ENCODE measurements at places on chromosomes 4 and X. TPM values are rescaled to one million over a fixed set of nuclear protein-coding genes. Genes with fewer than 3 reads are reported as not detected.

The DIPK2B gene
- not detected for total RNA-seq

- no peak for DNase-seq
Measured at GRCh38 chr4:14768449-14768848, 233.8 kb upstream of the CPEB2 start.

The MAGEA9B gene
- total RNA-seq = 0.17 TPM

DNA sequence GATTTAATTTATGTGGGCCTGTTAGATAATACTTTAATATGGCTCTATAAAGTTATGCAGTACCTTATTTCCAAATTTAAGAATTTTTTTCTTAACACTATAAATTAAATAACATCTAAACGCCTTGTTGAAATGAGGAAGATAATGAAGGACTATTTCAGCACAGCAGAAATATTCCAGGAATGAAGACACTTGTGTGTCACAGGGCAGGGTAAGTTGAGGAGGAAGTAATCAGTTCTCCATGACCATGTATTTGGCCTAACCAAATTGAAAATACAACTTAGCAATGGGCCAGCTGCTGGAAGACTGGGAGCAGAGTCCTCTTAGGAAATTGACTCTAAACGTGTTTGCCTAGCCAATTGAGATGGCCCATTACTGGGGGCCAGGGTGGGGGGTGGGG is 16.9 kb downstream of the CXCL3 start:
- no peak for DNase-seq

The ADH4 gene
- not detected for total RNA-seq

DNA sequence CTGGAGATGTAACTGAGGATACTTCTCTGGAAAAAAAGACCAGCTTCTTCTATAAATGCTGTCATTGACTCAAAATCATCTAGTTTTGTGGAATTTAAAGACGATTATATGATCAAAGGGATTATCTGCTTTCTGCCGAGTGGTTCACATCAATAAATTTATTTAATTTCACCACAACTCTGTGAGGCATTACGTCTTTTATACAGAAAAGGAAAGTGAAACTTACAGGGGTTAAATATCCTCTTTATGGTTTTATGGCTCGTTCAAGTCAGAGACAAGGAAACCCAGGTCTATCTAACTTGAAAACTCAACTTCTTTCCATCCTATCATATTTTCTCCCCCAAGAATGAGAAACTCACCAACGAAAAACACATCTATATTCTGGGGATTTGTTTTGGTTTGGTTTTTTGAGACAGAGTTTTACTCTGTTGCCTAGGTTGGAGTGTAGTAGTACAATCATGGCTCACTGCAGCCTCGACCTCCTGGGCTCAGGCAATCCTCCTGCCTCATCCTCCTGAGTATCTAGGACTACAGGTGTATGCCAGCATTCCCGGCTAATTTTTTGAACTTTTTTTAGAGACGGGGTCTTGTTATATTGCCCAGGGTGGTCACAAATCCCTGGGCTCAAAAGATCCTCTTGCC is 377.9 kb upstream of the EMCN start:
- DNase-seq = no peak

The HMX1 gene
- total RNA-seq = not detected

GRCh38 chrX:44651358-44651757 is 108.7 kb upstream of the FUNDC1 start:
- no peak for DNase-seq

The NDNF gene
- total RNA-seq = 0.08 TPM

The GNPDA2 gene
- 21.3 TPM for total RNA-seq

DNA sequence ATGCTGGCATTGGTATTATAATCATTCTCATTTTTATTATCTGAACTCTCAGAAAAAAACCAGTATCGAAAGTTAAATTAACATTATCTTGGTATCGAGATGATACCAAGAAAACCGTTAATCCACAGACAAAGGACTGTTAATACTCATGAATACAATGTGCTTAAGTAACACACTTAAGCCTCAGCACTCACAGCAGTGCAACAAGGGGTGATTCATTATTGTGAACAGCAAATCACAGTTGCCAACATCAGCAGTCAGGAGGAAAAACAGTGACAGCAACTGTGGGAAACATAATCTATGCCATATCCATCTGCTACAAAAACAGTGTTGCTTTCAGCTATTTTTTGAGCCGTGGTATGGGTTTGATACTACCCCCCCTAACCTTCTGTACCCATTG is 210.9 kb upstream of the ATOH1 start:
- DNase-seq = no peak

GRCh38 chrX:40908857-40909475 is 173.6 kb upstream of the MED14 start:
- DNase-seq = peak; percentile 56

DNA sequence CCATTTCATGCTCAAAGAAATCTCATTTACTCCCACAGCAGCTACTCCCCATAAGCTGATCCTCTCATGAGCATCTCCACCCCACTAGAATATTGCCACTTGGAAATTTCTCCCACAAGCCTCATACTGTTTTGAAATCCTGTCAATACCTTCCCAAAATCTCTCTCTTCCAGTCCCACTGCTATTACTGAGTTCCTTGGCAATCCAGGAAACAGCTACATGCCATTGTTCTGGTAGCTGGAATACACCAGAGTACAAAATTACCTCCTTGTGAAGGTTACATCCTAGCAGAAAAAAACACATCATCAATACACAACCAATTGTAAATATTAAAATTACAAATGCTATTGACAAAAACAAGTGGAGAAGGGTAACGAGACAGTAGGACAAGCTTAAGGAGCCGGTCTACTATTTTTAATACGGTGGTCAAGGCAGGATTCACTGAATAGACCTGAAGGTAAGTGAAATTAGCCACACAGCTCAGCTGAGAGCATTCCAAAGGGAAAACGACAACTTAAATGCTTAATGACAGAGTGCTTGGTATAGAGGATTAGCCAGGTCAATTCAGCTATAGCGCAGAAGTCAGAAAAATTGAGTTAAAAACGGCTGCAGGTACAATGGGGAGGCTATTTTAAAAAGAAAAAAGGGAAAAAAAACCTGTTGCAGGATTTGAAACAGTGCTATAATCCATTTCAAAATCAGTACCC is 6.4 kb downstream of the RPL9 start:
- DNase-seq = no peak

DNA sequence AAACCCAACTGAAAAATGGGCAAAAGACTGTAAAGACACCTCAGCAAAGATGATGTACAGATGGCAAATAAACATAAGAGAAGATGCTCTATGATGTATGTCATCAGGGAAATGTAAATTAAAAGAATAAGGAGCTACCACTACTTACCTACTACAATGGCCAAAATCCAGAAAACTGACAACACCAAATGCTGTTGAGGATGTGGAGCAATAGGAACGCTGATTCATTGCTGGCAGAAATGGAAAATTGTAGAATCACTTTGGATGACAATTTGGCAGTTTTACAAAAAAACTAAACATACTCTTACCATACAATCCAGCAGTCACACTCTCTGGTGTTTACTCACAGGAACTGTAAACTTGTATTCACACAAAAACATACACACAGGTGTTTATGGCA is 222.3 kb upstream of the LDB2 start:
- no peak for DNase-seq

DNA sequence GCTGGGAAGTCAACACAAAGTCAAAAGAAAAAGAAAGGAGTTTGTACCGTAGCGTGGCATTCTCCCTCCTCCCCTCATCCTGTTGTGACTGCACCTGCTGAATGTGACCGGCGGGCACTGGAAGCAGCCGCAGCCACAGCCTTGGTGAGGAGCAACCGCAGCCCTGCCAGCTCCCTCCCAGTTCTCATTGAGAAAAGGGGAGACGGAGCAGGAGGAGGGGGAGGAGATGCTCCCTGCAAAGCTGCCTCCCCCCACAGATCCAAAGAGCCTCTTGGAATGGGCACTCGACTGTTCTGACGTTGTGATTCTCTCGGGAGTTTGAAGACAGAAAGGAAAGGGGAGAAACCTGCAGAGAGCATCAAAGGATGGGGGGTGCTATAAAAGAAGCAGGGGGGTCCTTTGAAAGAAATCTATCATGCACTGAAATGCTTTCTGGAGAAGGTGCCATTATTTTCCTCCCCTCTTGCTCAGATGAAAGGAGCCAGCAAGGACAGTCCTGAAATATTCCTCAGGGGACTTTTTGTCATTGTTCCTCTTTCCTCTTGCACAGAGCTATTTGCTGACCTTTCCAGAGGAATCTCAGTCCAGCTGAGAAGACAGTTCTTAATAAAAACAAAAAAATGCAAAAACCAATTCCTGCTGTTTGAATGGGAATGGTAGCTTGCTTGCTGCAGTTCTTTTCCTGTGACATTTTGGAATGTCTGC is 429.7 kb downstream of the MAPK10 start:
- DNase-seq = peak; percentile 55

- DNase-seq = no peak
Measured at GRCh38 chr4:175787948-175788347, 24.1 kb downstream of the GPM6A start.

DNA sequence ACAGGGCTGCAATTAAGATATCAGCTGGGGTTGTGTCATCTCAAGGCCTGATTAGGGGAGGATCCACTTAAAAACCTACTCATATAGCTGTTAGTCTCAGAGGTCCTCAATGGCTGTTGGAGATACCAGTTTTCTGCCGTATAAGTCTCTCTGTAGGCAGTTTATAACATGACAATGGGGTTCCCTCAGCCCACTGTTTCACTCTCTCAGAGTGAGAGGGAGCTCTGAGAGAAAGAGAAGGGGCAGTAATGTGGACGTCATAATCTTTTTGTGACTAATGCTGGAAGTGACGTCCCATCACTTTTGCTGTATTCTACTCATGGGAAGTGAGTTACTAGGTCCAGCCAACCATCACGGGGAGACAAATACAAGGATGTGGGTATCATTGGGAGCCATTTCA is 70.3 kb downstream of the STIM2 start:
- no peak for DNase-seq

- peak; percentile 28 for DNase-seq
Measured at GRCh38 chr4:103754844-103755243, 35.1 kb upstream of the TACR3 start.

The LRIT3 gene
- total RNA-seq = 0.08 TPM

GRCh38 chr4:3407930-3408792 is 33.6 kb upstream of the HGFAC start:
- no peak for DNase-seq

GRCh38 chr4:11252149-11252548 is 176.5 kb downstream of the HS3ST1 start:
- DNase-seq = no peak

- DNase-seq = no peak
Measured at GRCh38 chr4:106303548-106304281, 12.3 kb downstream of the TBCK start.

DNA sequence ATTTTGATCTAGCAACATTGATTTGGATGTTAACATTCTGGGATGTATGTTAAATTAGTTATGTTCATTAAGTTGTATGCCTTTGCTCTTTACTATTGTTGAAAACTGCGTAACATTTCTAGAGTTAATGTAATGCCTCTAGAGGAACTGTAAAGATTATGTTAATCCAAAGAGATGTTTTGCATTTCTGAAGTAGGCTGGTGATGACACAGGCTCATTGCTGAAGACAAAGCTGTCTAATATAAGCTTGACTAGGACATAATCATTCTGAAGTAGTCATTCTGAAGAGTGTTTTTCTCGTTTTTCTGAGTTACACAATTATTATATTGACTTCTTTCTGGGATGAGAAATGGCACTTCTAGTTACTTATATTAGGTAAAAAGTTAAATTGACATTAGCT is 72.9 kb downstream of the LRP2BP start:
- DNase-seq = no peak

DNA sequence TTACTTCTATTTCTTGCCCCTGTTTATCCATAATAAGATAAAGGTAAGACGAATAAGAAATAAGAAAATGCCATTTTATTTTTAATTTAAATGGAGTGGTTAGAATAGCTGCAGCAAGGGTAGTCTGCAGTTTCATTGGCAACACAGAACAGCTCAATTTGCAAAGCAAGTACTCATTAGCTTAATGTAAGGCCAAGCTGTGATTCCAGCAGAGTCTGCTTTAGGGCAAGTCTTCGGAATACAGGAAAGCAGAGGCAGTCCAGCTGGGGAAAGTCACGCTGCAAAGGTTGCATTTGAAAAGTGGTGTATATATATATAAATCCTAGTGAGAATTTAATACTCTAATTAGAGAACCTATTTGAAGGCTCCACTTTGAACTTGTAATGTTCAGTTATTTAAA is 59.0 kb downstream of the ANXA10 start:
- no peak for DNase-seq

The SHROOM3 gene
- 45.1 TPM for total RNA-seq

The TMPRSS11F gene
- total RNA-seq = not detected

The SPCS3 gene
- 117 TPM for total RNA-seq

Data from kidney epithelial cell (primary cell).